ENCODE measurements at places on chromosomes 1 and 21.

DNA sequence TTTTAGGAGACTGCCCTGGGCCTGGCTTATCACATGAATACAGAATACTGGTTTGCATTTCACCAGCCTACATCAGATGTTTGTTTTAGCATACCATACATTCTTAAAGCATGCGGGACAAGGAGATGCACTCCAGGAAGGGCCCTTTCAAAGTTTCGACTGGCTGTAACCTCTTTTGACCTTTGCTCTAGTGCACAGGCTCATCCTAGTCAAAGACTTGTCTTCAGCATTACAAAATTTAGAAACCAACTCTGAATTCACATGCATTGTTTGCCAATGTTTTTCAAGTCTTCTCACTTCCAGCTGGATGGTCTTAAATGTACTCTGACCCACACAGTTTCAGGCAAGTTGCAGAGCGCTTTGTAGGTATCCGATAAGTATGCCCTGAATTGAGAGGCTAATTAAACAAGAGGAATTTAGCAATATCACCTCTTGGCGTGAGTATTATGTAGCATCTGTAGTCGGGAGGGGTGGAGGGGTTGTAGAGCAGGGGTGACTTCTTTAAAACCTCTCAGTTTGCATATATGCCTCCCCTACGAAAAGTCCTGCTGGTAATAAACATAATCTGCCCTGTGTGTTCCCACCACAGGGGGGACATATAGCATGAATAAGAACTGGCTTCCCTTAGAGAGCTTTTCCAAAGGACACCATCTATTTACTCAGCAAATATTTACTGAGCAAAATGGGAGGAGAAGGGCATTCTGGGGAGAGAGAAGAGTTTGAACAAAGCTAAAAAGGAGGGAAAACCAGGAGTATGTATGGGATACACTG, 24.4 kb upstream of the AHCYL1 start:
- peak; percentile 87 for DNase-seq

DNA sequence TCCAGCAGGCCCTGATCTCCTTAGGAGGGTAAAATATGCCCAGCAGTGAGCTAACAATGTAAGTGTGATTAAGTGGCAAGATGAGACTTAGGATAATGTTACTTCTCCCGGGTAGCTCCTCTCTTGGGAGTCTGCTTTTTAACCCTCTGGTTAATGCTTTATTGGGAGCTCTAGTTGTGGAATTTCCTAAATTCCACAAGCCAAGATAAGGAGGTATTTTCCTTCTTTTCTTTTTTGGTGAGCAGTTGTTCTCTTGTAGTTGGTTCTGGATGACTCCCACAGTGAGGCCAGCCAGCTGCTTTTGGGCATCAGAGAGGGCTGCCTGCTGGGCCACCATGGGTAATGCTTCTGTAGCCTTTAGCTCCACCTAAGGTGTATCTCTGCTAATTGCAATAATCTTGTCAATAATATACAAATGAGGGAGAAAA, 19.3 kb downstream of the C1orf52 start:
- DNase-seq = peak; percentile 41

GRCh38 chr1:13967707-13968106, 267.7 kb downstream of the PRDM2 start:
- no peak for DNase-seq

GRCh38 chr1:248599396-248599795, 1.9 kb upstream of the OR2T10 start:
- DNase-seq = no peak

All from fibroblast of skin of abdomen (primary cell).